T-helper 9 cell (primary cell): ENCODE measurements at places on chromosomes 5 and 9.

DNA sequence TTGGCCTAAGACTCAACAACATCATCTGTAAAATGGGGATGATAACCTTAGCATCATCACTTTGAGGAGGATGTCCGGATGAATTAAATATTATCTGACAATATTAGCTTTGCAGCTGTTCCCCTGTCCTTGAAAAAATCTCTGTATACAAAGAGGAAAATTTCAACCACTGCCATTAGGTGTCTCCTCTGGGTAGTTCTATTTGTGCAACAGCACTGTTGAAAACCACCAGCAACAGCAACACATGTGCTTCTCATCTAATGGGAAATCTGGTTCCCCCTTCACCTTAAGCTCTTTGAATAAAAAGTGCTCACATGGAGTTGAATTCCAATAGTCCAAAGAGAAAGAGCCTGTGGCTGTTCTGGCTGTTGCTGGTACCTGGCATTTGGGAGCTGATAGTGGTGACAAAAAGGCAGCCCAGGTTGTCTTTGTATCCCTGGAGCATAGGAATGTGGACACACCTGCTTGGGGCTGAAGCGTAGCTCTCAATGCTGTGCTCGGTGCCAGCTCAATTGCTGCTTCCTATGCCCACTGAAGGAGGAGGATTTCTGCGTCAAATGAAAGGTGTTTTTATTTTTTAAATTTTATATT lies 322.1 kb upstream of the MSX2 start:
- DNase-seq, result no peak

- DNase-seq, result peak; percentile 25
Measured at GRCh38 chr9:137030538-137031527, 1.1 kb downstream of the FUT7 start.

DNA sequence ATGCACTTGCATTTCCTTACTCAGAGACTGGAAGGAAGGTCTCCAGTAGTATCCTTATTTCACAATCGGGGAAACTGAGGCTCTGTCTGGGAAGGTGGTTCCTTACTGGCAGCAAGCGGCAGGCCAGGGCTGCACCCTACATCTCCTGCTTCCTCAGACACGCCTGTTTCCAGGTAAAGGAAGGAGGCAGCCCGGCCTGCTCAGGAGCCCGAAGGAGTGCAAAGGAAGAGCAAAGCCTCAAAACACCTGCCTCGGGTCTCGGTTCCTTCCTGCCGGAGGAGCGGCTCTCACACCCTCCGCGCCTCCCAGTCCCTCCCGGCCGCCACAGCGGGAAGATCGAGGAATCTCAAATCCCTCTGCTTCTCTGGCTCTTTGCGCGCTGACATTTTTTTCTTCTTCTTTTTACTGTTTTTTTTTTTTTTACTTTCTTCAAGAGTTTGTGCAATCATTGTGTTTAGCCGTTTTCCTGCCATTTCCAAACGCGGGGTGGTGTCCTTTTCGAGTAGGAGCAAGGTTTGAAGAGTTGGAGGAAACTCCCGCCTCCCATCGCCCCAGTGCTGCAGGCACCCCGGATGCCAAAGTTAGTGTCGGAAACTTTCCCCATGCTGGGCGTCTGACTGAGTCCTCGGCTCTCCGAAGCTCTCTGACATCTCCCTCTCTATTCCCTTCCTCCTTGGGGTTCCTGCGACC lies 1.0 kb downstream of the GGTA1 start:
- no peak for DNase-seq

DNA sequence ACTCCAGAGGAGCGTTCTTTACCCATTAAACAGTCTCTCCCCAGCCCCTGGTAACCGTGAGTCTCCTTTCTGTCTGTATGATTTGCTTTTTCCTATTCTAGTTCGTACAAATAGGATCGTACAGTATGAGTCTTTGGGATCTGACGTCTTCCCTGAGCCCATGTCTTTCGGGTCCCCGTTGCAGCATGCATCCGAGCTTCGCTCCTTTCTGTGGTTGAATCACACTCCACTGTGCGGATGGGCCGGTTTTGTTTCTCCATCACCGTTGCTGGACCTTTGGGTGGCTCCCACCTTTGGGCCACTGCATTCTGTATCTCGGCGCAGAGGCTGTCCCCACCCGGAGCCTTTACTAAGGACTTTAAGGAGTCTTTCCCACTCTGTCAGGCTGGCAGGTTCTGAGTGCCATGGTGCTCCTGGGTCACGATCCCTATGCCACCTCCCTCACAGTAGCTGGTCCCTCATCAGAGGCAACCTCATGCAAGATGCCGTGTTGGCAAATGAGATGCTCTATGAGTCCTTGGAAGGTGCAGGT lies 145.7 kb upstream of the COL5A1 start:
- DNase-seq, result no peak

- DNase-seq, result no peak
Measured at GRCh38 chr5:170554521-170555267, 50.9 kb downstream of the KCNIP1 start.
